ENCODE measurements at places on chromosomes 7 and 10.

DNA sequence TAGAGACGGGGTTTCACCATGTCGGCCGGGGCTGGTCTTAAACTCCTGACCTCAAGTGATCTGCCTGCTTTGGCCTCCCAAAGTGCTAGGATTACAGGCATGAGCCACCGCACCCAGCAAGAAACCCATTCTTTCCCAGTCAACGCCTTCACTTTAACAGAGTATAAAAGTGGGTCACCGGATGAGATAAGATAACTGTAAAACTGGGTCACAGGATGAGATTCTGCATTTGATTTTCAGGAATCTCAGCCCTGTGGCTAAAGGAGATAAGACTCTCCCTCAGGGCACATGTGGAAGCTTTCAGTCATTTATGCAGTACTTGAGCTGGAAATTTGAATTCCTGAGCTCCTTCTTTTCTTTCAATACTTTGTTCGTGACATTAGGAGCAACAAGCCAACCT, 70.8 kb downstream of the LRRC17 start:
- no peak for DNase-seq

DNA sequence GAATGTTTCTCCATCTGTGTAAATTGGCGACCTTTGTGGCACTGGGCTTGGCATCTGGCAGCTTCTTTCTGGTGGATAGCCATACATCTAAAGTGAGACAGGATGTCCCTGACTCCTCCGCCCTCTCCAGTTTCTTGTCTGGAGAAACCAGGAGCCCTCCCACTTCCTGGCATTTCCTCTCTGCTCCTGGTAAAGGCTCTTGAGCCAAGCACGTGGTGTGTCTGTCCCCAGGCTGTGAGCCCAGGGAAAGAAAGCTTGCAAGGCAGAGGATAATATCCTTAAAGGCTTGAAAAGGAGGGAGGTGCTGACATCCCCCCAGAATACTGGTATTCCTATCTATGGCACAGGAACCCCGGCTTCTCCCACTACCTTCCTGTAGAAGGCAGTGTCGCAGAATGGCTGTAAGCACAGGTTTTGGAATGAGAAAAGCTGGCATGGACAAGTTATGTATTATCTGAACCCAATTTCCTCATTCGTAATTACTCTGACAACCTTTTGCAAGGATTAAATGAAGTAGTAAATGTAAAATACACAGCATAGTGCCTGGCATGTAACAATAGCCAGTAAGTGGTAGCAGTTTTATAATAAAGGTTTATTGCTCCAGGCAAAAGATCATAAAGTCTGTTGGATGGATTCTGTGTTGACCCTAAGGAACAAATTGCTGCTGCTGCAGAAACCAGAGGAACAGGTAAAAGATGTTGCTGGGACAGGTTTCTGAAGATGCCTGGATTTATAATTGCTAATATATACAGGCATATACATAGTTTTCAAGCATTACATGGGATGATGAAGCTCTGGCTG, 11.8 kb upstream of the ACSL5 start:
- DNase-seq = no peak

GRCh38 chr10:48926255-48926654, 13.4 kb downstream of the LRRC18 start:
- no peak for DNase-seq

- DNase-seq = no peak
Observed at GRCh38 chr7:93559639-93560491, 14.7 kb downstream of the CALCR start.

DNA sequence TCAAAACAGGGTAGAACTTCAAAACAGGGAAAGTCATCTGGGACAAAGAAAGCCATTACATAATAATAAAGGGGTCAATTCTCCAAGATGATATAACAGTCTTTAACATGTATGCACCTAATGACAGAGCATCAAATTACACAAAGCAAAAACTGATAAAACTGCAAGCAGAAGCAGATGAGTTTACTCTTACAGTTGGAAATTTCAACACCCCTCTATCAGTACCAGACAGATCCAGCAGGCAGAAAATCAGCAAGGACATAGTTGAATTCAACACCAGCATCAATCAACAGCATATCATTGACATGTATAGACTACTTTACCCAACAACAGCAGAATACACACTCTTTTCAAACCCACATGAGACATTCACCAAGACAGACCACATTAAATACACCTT, 233.0 kb upstream of the NEBL start:
- DNase-seq = no peak

GRCh38 chr10:53023411-53023810, 250.8 kb upstream of the MBL2 start:
- no peak for DNase-seq

GRCh38 chr7:32042900-32043299, 27.3 kb downstream of the PDE1C start:
- DNase-seq = no peak

DNA sequence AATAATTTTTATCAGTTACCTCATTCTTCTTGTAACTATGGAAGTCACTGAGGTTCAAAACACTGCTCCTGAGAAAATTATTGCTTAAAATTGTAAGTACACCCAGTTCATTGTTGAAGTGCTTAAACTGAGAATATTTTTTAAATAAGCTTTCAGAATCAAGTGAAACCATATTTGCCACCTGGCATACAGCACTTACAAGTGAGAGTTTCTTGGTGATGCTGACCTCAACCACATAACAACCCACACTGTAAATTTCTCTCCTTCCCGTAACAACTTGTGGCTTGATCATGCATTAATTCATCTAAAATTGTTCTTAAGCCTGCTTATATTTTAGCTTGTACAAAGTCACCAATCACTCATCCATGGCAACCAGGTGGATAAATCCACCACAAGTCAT, 34.0 kb downstream of the IMMP2L start:
- no peak for DNase-seq

DNA sequence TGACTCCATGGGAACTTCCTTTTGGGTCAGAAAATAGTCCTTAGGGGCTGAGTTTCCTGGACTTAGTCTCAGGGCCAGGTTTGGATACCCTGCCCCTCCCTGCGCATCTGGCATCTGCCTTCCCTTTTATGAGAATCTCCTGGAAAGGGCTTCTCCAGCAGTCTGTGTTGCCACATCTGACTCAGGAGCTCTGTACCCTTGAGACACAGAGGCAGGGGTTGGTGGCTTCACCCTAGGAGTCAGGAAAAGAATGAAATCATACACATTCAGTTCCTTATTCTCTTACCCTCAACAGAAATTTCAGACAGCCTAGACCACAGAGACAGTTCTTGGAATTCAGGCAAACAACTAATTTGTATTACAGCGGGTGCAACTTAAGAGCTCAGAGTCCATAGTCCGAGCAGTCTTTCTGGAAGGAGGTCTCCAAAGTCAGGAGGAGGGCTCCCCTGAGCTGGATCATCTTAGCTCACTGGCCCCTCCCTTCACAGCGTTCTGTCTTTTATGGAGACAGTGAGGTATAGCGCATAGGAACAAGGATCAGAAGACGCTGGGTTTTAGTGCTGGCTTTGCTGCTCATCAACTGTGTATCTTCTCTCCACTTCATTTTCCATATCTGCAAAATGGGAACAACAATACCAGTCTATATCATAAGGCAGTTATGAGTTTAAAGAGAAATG, 3.0 kb upstream of the PLAU start:
- peak; percentile 12 for DNase-seq

DNA sequence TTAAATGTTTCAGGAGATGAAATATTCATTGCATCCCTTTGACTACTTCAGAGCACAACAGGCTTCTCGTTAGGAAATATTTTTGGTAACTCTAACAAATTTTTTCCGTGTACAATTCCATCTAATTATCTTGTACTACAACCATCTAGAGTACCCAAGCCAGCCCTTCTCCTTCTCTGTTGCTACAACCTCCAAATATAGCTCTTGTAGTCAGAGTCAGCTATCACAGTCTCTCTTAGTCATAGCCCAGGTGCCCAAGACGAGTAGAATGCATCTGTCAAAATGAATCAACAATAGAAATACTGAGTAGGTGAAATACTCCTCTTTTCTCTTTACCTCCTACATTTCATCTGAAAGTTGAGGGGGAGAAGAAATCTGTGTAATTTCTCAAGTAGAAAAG, 74.0 kb downstream of the INHBA start:
- DNase-seq = no peak

GRCh38 chr10:132480356-132480755, 57.2 kb upstream of the INPP5A start:
- no peak for DNase-seq

DNA sequence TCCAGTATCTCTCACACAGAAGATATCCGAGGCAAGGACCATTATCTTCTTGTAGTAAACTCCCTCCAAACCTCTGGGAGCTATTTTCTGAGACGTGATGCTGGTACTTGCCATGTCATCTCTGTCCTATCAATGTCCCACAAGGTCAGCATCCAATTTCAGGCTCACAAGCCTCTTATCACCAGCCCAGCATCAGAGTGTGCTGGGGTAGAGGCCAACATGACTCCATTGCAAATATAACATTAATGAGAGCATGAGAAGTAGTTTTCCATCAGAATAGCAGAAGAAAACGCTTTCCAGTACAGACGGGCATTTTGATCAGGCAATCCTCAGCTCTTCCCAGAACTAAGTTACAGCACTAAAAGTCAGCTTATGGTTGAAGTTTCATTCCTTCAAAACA, 5.6 kb downstream of the MORN4 start:
- DNase-seq = no peak

GRCh38 chr10:59887006-59887405, 19.4 kb downstream of the CCDC6 start:
- DNase-seq = no peak

- DNase-seq = no peak
Observed at GRCh38 chr10:48939790-48940325, at the start of gene LRRC18. Gene LRRC18, minus strand, starts transcription at chr10:48939840. Its CDS starts 25,685 bp downstream, at chr10:48914155.

DNA sequence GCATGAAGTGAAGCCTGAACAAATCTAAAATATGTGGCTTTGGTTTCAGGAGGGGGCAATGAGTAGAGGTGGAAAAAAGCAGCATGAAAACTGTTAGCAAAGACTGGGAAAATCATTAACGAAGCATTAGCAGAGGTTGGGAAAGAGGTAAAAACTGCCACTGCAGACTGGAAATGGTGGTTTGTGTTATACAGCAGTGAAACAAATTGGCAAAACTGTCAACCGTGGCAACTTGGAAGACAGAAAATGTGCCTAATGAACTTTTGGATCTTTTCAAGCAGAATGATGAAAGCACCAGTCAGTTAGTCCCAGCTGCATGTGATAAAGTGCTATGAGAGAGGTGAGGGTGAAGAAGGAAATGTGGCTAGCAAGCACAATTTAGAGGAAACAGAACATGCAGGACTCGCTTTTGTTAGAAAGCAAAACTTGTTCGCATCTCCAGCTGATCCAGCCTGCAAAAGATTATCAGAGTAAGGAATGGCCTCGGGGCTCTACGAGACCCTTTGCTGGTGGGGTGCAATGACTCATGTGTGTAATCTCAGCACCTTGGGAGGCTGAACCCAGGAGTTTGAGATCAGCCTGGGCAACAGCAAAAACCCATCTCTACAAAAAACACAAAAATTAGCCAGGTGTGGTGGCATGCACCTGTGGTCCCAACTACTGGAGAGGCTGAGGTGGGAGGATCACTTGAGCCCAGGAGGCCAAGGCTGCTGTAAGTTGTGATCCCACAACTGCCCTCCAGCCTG, 45.7 kb downstream of the SKIDA1 start:
- DNase-seq = no peak

DNA sequence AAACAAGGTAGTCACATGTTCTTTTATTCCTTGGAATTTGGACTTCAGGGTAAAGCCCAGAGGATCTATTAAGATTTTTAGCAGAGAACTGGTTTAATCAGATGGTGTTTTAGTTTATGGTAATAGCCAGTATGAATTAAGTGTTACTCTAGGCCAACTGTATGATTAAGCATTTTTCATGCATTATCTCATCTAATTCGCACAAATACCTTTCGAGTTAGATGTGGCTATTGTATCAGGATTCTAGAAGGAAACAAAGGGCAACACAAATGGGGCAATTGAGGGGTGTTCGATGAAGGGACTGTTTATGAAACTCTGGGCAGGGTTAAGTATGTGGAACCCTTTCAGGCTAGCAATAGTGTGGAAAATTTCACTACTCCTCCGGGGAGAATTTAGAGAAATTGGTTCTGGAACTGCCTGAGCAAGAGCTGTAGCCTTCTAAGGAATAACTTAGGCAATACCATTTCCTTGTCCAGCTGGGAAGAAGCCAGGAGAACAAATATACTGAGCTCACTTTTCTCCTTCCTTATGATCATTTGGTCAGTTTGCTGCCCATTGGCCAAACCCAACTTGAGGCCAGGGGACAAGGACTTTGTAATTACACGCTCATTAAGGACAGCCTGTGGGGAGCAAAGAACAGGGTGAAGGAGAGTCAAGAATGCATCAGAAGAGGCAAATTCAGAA, 319.0 kb upstream of the FZD1 start:
- no peak for DNase-seq

DNA sequence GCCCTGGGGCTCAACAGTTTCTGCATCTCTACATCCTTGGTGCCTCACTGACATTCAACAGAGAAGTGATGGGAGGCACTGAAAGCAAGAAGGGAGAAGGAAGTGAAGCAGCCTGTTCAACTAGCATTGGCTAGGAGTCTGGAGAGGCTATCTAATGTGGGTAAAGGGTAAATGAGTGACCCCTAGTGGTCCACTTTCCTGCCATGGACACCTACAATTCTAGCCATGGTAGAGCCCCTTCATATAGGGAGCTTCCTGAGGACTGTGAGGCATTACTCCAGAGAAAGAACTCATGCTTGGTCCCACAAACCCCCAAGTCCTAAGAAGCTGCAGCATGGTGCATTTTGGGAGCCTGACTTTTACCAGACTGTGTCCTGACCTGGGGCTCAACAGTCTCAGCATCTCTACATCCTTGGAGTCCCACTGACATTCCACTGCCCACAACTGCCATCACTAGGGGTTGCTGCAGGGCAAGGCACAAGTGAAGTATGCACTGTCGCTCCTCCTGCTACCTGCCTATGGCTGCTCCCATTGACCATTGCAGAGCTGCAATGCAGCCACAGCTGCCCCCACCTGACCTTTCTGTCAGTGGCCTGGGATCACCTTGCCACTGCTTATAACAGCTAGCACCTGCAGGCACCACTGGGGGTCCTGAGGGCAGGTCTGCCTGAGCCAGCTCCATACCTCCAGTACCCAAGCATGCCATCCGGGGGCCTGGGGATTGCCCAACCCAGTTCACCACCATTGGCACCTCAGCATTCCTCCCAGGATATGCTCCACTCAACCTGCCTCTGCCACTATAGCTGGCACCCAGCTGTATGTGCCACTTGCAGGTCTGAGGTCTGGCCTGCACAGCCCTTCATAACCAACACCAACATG, 44.1 kb upstream of the CDK6 start:
- peak; percentile 68 for DNase-seq

DNA sequence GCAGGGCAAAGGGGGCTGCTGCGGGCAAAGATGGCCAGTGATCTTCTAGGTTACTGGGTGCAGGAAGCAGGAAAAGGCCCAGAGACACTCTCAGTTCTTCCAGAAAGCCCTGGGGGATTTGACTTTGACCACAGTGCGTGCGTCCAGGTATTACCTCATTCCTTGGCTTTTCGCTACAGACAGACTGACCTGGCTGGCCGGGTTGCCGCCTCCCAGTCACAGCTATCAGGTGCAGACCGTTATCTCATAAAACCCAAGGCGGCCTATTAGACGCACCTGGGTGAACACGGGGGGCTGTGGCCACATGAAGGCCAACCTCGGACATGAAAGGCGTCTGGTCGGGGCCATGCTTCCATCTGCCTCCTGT, 80.3 kb downstream of the FOXL3 start:
- DNase-seq = no peak
